Activated gamma-delta T cell (primary cell): ENCODE measurements at places on chromosomes 3 and 15.

- DNase-seq: no peak
These were observed 319.0 kb downstream of the GABRB3 start for GRCh38 chr15:26453914-26454313.

- no peak for DNase-seq
These were observed 9.9 kb downstream of the TBC1D2B start for GRCh38 chr15:78067328-78068228.

DNA sequence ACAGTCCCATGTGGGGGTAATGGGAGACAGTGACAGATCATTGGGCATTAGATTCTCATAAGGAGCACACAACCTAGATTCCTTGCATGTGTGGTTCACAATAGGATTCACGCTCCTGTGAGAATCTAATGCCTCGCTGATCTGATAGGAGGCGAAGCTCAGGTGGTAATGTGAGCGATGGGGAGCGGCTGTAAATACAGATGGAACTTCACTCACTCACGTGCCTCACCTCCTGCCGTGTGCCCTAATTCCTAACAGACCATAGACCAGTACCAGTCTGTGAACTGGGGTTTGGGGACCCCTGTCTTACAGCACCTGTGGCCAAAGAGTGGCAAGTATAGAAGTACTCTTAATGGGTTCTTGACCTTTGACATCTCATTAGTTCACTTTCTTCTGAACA, 554.7 kb downstream of the FOXP1 start:
- no peak for DNase-seq

- no peak for DNase-seq
These were observed 365.2 kb upstream of the DPH6 start for GRCh38 chr15:35911052-35911777.

DNA sequence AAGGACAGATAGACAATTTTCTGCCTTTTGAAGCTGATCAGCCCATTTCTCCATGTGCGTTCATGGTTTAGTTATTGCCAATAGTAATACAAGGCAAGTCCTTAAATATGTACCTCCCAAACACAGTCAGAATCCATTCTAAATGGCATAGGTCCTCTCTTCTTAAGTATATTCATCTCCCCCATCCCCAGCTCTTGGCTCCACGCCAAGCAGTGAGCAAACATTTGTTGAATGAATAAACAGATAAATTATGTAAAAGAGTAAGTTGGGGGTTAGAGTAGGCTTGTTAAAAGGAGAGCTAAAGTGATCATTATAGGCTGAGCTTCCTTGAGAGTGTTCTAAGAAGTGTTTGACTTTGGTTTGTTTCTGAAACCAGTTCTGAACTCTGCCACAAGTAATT, 241.3 kb downstream of the ITPR1 start:
- no peak for DNase-seq

DNA sequence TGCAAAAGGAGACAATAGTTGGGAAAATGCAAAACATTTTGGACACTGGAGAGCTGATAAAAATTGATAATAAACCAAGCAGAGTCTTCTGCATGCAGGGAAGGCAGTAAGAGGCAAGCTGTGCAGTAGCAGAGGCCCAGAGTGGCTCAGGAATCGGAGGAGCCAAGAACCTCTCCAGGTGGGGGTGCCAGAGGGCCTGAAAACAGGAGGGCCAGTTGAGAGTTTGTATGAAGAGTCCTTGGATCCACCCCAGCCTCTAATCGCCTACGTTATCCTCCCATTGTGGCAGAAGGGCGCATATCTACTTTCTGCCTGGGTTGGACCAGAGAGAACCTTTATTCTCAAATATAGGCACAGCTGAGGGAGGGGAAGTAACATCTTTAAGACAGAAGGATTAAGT, 48.9 kb upstream of the RBP1 start:
- no peak for DNase-seq

DNA sequence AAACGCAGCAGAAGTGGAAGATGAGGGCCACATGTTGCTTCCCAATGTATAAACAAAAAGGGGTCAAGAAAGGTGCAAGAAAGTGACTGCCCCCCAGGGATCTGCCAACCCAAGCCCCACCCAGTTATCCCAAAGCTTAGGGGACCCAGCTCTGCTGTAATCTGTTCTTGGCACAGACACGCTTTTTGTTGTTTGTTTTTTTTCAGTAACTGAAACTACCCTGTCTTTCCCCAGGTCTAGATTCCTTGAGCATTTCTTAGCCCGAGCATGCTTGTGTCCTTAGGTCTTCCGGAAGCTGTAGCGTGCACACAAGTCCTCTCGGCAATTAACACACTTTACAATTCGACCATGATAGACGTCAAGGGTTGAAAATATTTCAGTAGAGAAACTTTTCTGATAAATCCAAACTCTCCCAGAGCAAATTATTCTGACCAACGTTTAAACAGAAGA, 8.5 kb upstream of the PPARG start:
- DNase-seq: no peak

DNA sequence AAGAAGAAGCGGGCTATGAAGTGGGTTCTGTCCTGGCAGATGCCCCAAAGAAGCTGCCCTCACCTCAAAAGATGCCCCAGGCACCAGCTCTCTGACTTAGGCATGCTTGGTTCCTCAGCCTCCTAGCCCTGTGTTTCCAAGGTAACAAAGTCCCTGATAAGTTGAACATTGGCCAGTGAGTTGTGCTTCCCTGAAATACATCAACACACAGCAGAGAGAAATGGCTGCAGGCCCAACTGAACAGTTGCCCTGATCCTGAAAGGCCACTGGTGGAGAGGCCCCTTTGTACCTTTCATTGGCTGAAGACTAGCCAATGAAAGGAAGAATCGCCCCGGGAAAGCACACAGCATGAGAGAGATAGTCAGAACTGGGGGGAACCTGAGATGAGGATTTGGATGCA, 169.9 kb upstream of the CTNNB1 start:
- DNase-seq: no peak

DNA sequence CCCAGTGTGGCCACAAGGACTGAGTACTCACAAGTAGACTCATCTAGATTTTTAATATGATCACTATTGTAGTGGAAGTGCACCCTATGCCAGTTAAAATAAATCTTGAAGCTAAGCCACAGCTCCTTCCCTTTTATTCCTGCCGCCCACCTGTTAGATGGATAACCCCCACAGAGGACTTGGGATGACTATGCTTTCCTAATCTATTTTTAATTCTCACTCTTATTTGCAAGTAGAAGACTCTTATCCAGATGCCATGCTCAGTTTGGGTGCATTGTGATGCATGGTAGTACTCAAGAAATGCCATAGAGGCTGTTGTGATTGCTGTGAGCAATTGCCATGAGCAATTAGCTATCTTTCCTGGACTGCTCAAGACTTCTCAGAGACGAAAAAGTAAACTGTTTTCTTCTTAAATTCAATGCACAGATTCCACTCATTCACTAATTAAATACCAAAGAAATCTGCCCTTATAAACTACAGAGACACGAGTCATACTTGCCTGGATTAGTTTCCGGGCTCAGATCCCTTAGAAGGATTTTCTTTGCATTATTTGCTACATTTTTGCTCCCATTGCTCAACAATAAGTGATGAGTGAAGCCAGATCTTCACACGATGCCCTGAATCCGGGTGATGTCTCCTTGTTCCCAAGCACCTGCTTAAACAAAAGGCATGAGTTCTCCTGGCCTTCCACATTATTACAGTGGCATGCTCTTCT, 472.1 kb downstream of the SOX2 start:
- no peak for DNase-seq

GRCh38 chr3:101851072-101851770, 1.9 kb downstream of the NFKBIZ start:
- no peak for DNase-seq

GRCh38 chr3:143595456-143596077, 252.7 kb downstream of the SLC9A9 start:
- DNase-seq: no peak

DNA sequence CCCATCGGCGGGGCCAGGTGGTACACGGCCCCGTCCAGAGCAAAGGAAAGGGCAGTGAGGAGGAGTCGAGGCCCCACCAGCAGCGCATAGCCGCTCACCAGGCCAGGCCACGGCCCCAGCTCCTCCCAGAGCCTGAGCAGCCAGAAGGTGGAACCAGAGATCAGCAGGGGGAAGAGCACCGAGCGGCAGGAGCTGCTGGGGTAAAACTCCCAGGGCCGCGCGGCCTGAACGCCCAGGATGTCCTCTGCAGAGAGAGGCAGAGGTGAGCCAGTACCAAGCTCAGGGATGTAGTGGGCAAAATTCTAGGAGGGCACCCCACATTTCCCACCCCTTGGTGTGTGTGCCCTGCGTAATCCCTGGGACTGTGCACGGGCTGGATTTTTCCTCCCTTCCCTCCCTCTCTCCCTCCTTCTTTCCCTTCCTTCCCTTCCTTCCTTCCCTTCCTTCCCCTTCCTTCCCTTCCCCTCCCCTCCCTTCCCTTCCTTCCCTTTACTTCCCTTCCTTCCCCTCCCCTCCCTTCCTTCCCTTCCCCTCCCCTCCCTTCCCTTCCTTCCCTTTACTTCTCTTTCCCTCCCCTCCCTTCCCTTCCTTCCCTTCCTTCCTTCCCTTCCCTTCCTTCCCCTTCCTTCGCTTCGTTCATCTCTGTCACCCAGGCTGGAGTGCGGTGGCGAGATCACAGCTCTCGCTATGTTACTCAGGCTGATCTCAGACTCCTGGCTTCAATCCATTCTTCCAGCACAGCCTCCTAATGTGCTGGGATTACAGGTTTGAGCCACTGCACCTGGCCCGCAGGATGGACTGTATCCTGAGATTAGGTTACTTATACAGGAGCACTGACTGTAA, 6.3 kb upstream of the NCBP2 start:
- no peak for DNase-seq

- no peak for DNase-seq
These were observed 7.6 kb downstream of the TLNRD1 start for GRCh38 chr15:81008312-81008711.

DNA sequence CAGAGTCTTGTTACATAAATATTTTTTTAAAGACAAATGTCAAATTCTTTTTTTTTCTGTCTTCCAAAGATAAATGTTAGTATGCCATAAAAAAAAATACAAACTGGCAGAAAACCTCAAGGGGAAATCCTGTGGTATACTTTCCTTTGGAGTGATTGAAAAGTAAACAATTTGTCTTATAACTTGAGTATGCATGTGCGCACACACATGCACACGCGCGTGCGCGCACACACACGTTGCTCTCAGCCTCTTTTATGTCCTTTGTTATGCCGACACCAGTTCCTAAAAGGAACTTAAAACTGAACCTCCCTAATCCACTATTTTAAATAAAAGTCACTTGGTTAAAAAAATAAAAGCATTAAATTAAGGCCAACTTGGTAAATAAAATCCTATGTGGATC, 58.1 kb downstream of the TGFBR2 start:
- no peak for DNase-seq

DNA sequence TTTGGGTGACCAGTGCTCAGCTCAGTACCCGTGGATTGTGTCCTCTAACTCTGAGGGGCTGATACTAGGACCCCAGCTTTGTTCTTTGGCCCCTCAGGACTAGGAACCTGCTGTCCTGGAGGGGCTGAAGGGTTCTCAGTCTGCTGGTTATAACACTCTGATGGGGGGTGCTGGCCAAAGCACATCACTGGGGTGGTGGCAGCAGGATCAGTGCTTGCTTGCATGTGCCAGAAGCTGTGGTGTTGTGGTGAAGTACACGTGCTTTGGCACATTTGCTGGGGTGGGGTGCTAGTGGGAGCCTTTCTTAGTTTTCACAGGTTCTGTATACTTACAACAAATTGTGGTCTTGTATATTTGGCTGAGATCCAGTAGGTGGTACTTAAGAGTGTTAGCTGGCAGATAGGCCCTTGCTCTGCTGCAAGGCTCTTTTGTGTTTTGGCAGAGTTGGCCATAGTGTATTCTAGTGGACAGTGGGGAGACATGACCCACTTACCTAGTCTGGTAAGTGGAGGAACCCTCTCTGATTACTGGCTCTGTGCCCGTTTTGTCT, 344.3 kb downstream of the EDEM1 start:
- DNase-seq: no peak

DNA sequence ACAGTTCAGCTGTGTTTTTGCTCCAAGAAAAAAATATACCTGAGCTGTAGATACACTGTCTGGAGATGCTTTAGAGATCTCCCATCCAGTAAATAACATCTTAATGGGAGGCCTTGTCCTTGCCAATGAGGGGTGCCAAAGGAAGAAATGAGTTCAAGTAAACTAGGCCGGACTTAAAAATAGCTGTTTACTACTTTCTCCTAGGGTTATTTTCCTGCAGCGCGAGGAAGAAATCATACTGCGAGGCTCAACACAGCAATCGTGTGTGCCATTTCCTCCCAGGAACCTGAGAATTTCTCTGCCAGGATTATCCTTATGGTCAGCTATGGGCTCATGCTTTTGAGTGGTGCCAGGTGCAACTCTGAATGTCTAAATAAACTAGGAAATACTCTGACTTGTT, 71.9 kb downstream of the CMTM8 start:
- no peak for DNase-seq

DNA sequence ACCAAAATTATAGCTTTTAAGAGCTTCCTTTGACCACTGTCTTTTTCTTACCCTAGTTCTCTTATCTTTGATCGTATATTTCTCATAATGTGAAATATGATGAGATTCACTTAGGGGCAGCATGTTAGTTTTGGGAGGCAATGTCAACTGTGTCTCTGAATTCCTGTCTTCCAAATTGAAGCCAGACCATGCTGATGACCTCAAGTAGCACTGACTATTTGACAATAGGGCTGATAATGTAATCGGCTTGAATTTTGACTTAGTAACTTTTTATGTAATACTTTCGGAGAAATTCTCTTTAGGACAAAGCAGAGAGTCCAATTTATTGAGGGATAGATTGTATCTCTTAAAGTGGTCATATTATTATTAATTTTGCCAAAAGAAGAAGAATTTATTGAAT, 295.4 kb upstream of the TPRG1 start:
- DNase-seq: no peak

- DNase-seq: no peak
These were observed 152.2 kb downstream of the ALCAM start for GRCh38 chr3:105518806-105519418.

GRCh38 chr3:110814170-110815007, 257.2 kb upstream of the NECTIN3 start:
- no peak for DNase-seq

DNA sequence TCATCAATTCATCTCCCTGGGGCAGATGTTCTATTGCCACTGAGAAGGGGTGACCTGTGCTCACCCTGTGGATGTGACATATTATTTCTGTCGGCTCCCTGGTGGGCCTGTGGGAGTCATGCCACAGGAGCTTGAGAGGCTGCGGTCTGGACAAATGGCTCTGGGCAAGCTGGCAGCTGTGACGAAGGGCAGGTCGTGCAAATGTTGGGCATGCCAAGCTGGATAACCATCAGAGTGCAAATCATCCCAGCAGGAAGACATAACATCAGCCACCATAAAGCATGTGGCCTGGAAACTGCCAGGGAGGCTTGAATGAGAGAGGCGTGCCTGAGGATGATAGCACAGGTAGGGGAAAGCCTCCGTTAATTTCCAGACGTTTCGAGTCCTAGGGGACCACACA, 45.3 kb upstream of the FAM3D start:
- DNase-seq: no peak
